ENCODE measurements at places on chromosomes 12 and 14.

DNA sequence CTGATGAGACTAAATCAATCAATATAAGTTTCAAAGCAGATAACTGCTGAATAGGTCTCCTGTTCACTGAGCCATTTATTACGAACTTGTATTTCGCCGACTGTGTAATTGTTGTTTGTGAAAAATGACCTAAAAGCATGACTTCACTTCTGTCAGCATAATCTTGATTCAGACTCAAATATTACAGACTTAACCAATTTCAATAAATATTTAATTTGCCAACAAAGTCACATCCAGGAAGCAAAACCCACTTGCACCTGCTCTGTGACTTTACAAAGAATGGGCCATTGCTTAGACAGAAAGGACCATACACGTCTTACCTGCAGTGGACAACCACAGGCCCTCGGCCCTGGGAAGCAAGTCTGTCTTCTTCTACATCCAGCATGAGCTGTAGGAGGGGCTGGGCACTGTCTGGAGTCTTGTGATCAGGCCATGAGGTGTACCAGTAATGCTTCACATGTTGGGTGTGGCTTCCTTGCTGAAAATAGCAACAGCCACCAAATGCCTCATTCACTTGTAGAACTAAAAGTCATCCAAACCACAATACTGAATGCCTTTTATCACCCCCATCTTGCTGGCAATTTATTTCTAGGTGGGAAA, 23.5 kb upstream of the PTPRB start:
- peak; percentile 91 for DNase-seq

DNA sequence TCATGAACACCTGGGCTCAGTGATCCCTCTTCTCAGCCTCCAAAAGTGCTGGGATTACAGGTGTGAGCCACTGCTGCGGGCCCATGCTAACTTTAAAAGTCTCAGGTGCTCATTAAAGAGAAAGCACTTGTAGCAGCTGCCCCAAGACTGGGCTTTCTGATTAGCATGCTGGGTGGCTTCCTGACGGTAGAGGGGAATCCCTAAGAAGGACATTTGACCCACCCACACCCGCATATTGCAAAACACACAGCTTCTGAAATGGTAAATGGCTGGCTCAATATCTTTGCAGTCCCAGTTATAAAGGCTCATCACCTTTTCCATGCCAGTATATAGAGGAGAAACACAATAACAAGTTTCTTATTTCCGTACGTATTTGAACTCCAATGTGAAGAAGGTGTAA, 19.3 kb upstream of the BICD1 start:
- no peak for DNase-seq

DNA sequence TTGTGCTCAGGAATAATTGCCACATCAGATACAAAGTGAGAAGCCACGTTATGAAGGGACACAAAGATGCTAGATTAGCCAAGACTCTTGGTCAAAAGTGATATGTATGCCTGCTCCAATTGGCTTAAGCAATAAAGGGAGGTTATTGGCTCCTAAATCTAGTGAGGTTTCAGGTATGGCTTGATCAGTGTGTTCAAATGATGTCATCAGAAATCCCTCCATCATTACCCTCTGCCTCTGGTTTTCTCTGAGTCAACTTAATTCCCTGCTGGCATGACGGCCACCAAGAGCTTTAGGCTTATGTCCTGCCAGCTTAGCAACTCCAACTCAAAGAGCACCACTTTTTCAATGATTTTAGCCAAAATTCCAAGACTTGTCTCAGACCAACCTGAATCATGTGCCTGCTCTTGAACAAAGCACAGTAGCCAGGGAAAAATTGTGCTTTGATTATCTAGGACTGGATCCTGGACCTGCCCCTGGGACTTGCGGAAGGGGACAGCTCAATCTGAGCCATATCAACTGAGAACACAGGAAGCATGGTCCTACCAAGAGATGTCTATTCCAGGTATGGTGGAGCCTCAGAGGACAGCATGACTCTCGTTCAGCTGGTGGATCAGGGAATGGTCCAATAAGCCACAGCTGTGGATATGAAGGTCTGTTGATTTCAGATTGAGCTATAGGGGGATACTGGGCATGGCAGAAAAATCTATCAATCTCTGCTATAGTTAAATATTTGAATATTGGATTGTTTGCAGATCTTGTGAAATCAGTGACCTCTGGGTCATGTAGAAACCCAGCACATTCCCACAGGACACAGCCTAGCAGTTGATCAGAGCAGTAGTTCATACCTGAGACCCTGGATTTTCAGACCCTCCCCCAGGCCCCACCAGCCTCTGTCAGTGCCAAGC, 16.1 kb upstream of the P2RX7 start:
- DNase-seq = no peak

- peak; percentile 25 for DNase-seq
Observed at GRCh38 chr14:72965249-72965648, 39.0 kb downstream of the DCAF4 start.

DNA sequence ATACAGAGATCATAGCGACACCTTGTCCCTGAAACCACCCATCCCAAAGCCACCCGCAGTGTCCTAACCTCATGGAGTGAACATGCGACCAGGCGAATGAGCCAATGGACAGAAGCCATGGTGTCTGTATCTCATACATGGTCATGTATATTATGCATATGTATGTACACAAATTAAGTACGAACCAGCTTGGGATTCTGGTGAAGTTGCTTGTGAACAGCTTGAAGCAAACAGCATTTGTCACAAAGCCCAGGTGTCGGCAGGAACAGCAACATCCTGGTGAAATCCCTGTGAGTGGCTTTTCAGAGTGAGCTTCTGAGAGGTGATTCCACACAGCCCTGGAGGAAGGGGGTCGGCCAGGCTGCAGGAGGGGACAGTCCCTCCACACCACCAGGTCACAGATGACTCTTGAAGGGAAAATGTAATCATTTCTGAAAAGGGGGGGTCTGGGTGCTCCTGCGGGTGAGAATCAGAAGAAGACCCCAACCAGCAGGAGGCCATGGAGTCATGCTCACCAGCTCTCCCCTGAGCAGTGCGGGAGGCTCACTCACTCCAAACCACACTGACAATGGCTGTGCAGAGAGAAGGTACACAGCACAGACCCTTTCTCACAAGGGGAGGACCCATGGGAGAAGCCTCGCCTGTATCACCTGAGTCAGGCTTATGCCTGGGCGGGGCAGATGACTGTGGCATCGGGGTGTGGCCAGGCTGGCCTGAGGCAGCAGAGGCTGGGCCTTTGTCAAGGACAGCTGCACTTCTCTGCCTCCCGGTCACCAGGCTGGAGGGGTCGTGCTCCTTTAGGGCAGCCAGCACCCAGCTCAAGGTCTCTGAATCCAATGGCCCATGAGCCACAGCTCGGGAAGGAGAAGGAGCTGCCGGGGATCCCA, 14.3 kb downstream of the CHGA start:
- no peak for DNase-seq

GRCh38 chr12:132302466-132303358, 26.7 kb downstream of the GALNT9 start:
- DNase-seq = no peak

GRCh38 chr12:75784591-75784990, 247.0 kb downstream of the PHLDA1 start:
- DNase-seq = no peak

Data from fibroblast of skin of right biceps (primary cell).